ENCODE measurements at places on chromosomes 2 and 18.

GRCh38 chr2:206471524-206472062 is 28.3 kb downstream of the ADAM23 start:
- DNase-seq: no peak

DNA sequence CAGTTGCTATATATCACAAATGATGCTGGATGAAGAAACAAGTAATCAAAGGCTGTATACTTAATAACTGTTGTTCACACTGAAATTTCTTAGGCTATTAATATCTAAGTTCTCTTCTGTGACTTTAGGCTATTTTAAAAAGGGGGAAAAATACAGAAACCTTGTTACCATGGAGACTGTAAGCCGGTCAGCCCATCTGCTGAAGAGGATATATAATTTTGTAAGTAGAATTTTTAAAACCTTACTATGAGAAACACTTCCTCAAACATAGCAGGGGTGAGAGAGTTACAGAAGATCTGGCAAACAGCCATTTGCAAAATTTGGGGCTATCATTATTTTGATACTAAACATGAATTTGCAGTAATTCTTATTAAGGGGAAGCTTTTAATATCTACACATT is 27.8 kb downstream of the CACNB4 start:
- no peak for DNase-seq

DNA sequence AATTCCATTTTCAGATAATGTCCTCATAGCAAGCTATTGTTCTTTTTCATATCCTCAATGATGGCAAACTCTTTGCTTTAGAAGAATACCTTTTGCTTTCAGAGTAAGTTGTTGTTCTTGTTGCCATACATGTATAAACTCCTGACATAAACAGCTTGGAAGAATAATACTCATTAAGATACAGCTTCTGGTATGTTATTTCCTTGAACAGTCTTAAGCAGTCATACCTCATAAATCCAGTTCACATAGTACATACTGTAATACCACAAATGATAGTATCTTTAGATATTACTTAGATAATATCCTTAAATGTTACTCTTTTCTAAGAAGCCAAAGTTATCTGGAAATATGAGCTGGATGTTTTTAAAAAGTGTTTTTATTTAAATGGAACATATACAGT is 23.2 kb downstream of the METTL8 start:
- DNase-seq: no peak

DNA sequence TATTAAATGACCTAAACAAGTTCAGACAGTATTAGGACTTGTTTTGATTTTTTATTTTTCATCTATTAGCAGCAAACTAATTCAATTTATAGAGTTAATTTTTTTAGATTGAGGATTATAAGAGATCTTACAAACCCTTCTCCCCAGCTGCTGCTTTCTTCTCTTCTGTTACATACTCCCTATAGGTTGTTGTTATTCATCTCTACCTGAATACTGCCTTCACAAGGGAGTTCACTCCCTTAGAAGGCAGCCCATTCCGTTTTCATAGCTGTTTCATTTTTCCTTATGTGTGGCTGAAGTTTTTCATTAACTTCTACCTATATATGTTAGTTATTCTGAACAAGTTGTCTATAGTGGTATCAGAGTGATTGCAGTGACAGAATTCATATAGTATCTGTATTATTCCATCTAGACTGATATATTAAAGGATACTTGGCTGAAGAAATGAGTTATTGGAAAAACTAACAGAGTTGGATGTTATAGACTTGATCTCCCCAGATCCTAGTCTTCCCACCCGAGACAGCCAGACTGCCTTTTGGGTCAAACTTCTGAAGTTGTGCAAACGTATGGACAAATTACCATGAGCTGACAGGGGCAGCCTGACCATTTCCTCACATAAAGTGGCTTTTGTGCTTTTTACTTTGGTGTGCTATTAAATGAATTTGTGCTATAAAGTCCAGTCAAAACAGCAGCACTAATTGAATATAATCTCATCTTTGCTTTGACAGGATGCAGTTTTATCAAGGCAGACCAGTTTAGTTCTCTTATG is 8.7 kb downstream of the GLS start:
- no peak for DNase-seq

DNA sequence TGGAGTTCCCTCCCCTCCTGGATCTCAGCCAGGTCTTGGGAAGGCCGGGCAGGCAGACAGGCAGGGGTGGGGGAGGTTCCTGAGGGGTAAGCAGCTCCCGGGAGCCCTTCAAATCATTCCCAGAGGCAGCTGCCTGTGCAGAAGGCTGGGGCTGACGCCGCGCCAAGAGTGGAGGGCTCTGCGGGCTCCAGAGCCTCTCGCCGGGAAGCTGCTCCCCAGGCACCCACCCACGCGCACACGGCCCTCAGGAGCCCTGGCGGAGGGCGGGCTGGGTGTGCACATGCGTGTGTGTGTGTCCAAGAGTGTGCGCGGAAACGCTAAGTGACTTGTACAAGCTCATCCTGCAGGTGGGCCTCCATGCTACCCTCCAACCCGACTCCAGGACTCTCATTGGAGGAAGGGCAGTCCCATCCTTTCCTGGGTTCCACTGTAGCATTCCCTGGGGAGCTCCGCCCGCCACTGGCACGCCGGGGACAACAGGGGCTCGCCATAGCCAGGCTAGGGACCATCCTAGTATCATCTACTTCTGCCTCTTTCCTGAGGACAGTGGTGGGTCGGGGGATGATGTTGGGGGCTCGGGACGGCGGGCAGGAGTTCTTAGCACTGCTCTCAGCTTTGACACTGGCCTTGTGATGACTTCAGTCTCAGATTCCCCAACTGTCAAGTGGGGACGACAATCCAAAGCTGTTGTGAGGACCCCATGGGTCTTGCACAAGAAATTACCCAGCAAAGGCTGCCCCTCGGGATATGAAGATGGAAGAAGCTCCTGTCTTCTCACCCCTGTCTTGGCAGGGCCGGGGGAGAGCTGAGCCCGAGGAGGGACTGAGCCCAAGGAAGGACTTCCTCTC is 50.3 kb downstream of the INHBB start:
- no peak for DNase-seq

GRCh38 chr2:216619411-216620393 is 13.5 kb upstream of the IGFBP2 start:
- DNase-seq: no peak

DNA sequence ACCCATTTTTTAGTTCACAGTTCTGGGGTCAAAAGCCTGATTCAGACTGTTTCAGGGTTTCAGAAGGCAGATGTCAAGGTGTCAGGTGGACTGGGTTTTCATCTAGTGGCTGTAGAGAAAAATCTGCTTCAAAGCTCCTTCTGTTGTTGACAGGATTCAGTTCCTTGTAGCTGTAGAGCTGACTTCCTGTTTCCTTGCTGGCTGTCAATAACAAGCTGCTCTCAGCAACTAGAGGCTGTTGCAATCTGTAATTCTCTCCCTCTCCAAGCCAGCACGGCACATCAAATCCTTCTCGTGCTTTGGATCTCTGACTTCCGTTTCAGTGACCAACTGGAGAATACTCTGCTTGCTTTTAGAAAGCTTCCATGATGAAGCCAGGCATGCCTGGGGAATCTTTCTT is 179.4 kb downstream of the DOK6 start:
- peak; percentile 37 for DNase-seq

DNA sequence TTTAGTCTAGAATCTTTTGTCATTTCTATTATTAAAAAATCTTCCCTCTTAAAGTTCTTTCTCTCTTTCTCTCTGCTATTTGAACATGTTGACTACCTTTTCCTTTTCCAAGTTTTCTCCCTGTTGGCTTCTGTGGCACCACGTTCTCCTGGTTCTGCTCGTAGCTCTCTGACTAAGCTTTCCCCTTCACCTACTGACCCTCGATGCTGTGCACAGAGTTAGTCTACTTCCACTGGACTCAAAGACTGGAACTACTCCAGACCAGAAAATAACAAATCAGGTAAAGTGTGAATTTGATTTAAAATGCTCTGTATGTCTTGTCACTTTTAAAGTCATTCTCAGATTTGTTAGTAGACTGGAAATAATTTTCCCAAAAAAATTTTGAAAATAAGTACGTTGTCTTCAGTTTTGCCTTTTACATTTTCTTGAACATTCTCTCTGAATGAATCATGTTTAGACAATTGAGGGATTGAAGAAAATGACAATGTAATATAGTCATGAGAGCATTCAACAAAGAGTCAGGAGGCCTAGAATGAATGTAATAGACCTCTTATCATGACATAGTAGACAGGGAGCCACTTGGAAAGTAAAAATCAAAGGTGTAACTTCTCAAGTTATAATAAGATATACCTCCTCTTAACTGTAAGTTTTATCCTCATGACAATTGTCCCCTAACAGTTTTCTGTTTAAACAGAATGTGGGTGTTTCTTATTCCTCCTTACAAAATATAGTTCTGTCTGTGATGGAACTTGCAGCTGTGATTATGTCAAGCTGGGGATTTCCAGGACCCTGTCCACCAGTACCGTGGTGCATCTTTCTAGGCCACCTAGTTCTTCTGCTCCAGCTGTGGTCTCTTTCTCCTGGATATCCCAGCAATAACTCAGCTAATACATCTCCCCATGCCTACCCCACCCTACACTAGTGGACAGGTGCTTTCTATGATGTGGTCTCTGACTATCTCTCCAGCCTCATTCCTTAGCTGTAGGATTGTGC is 25.5 kb downstream of the ITPRID2 start:
- DNase-seq: peak; percentile 9

GRCh38 chr2:130824492-130825061 is 12.1 kb upstream of the ARHGEF4 start:
- DNase-seq: peak; percentile 47

DNA sequence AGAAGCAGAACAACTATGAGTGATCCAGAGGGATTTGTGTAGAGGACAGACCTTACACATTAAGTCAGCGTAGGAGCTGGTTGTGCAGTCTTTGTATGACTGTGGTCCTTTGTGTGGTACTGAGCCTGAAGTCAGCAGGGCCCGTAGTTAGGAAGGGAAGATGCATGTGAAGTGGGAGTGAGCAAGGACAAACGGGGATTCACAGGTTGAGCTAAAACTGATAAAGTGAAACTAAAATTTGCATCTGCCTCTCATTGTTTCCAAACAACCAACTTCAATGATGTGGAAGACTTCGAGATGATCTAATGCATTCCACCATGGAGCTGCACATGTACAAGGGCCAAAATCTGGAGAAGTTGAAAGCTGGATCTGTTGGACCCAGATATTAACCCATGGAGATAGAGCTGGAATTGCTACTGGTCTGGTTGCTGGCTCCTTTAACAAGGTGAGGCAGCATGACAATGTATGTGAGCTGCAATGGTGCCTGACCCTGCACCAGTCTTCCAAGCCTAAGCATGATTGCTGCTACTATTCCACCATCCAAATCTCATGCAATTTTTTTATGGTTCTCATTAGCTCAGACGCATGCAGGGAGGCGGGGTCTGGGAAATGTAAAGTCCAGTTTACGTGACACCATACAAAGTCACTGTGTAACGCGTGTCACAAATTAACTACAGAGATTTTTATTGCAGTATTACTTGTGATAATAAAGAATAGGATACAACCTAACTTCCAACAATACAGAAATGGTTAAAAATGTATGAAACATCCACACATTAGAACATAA is 12.1 kb upstream of the CYBRD1 start:
- DNase-seq: peak; percentile 40

GRCh38 chr2:106117882-106118684 is 76.0 kb downstream of the UXS1 start:
- no peak for DNase-seq

DNA sequence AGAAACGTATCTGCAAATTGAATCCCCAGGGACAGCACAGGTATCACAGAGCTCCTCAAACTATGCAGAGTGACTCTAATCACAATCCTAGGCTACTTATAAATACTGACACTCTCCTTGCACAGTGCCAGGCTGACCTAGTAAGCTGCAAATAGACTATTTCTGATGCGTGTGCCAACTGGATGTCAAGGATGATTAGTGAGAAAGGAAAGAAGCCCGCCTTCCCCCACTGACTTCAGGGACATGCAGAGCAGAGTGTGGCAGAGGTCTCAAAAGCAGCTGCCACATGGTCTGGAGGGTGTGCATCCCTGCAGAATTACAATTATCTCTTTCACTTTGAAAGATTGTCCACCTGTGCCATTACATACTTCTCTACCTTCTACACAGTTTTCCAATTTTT is 235.6 kb downstream of the CPS1 start:
- no peak for DNase-seq

GRCh38 chr2:78999406-78999805 is 26.1 kb upstream of the REG3G start:
- no peak for DNase-seq

GRCh38 chr2:144621266-144621665 is 101.3 kb upstream of the ZEB2 start:
- DNase-seq: no peak

- peak; percentile 33 for DNase-seq
These were observed 63.9 kb downstream of the DGKD start for GRCh38 chr2:233418052-233418760.

- no peak for DNase-seq
These were observed 8.1 kb downstream of the COPS7B start for GRCh38 chr2:231794383-231794782.
